ENCODE measurements at places on chromosomes 5 and 9.
A peak's percentile ranks its signal among the peaks of the same experiment; 100 is the strongest.

GRCh38 chr9:127931092-127931881 is 710 bp upstream of the PIP5KL1 start:
- no peak for DNase-seq

DNA sequence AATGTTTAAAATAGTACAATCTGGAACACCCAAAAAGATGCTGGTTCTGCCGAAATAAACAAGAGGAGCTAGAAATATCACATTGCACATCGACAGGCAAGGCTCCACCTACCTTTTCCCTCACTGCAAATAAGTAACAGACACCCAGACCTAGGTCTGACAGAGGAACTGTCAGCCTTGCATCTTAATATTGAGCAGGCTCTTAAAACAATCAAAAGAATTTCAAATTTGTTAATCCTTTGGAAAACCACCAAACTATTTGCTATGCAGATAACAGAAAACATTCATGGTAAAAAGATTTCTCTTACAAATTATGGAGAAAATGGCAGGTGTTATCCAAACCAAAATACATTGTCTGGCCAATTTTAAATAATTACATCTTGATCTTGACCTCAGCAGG is 71.3 kb downstream of the FRMD3 start:
- DNase-seq: no peak

DNA sequence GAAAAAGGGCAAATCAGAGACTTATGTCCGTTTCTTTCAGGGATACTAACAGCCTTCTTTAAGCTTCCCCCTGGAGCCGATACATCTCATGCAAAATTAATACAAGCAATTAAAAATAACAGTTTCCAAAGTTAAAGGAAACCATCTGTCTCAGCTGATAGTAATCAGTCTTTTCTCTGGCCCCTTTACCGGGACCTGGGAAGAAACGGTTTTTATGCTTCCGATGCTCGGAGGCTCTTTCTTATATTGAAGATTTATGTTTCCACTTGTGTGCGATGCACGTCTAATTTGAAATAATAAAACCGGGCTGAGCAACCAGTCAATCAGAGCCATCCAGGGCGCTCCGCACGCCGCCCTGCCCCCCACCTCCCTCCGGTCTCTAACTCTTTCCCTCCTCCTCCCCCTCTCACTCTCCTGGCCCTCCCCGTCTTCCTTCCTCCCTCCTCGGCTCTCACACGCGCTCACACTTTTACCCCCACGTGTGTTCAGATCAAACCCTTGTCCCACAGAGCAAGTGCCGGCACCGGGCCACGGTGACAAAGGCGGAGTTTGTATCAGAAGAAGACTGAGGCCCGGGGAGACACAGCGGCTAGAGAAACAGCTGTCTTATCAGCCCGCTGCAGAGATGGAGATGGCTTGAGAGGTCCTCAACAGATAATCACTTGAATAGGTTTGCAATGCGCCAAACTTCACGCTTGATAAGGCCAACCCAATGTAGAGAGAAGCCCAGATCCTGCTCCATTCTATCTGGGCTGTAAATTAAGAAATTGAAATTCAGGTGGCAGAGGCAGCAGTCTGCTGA is 5.1 kb upstream of the ELAVL2 start:
- peak; percentile 82 for DNase-seq

DNA sequence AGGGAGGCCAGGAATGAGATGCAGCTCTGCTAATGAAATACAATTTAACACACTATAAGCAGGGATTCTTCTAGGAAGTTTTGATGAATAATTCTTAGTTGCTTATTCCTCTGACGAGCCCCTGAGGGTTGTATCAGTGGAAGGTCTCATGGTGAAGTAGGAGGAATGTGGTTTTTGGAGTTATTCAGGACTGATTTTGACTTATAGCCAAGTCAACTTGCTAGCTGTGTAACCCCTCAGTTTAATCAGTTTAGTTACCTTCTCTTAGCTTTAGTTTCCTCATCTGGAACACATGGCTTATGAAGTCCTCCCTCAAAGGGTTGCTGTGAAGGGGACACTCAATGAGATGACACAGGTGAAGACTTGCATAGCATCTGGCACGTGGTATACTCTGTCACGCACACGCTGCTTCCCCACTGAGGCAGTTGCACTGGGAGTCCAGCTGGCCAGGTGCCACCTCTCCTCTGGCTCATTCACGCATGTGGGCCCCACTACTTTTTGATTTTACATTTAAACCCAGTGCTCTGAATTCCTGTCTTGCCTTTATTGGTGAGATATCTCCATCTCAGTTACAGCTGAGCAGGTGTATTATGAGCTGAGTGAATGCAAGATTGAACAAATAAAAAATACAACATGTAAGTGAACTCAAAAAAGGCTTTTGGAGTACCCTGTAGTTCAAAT is 415.0 kb downstream of the ARHGEF28 start:
- peak; percentile 68 for DNase-seq

GRCh38 chr9:107999890-108000289 is 510.3 kb upstream of the KLF4 start:
- DNase-seq: no peak

GRCh38 chr9:131469951-131470350 is 32.8 kb upstream of the POMT1 start:
- no peak for DNase-seq

DNA sequence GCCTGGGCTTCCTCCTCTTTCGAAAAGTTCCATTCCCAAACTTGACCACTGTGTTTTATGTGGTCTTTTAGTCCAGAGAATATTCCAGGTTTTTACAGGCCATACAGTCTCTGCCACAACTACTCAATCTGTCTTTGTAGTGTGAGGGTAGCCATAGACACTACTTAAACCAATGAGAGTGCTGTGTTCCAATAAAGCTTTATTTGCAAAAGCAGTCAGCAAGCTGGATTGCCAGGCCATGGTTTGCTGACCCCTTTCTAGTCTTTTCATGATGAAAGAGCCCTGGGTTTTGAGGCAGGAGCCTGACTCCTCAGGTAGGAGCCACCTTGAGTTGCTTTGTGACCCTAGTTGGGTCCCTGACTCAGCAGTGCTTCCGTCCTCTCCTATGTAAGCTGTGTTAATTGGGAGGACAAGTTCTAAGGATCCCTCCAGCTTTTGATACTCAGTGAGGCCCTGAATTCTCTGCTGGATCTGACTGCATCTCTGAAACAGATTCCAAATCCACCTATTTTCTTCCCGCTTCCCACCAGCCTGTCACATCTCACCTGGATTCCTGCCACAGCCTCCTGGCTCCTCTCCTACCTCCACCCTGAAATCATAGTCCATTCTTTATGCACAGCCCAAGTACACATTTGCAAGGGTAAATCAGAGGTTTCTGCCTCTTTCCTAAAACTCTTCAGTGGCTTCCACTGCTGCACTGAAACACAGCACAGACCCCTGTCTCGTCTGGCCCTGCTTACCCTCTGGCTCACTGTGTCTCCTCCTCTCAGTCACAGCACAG is 13.5 kb downstream of the GALNT10 start:
- DNase-seq: no peak

DNA sequence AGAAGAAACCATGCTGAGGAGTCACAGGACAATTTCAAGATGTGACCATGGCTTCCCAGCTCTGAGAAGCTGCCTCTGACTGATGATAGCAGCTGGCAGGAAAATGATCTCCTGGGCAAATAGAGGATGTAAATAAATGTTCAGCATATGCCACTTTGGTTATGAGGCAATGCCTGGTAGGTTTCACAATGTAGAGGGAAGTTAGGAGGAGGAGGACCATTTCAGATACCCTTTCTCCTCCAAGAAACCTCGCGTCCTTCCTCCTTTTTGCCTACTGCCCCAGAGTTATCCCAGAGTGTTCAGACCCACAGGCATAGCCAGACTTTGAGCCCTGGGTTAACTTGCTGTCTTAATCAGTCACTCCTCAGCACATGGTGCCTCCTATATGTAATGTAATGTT is 541.6 kb upstream of the DAP start:
- DNase-seq: no peak

DNA sequence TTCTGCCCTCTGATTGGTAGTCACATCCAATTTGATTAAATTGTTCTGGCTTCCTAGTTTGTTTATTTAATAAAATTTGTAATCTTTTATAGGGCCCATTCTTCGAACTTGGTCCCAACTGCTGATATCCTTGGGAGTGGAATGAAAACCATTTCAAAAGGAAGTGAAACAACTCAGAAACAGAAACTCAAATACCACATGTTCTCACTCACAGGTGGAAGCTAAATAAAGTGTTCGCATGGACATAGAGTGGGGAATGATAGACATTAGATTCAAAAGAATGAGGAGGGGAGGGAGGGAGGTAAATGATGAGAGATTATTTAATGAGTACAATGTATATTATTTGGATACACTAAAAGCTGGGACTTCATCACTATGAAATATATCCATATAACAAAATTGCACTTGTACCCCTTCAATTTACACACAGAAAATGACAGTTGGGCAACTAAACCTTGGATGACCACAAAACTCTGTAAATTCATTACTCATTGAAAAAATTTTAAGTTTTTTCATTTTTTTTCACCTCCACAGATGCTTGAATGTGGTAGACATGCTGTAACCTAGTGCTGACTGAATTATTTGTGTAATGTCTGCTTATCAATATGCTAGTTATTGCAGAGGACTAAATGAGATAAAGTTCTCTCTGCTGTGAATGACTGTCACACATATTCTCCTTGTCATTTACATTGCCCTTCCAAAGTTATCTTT is 16.0 kb downstream of the ATP10B start:
- DNase-seq: no peak

GRCh38 chr9:1273859-1274258 is 223.7 kb downstream of the DMRT2 start:
- DNase-seq: no peak

GRCh38 chr5:157116483-157116954 is 7.7 kb upstream of the HAVCR2 start:
- no peak for DNase-seq

DNA sequence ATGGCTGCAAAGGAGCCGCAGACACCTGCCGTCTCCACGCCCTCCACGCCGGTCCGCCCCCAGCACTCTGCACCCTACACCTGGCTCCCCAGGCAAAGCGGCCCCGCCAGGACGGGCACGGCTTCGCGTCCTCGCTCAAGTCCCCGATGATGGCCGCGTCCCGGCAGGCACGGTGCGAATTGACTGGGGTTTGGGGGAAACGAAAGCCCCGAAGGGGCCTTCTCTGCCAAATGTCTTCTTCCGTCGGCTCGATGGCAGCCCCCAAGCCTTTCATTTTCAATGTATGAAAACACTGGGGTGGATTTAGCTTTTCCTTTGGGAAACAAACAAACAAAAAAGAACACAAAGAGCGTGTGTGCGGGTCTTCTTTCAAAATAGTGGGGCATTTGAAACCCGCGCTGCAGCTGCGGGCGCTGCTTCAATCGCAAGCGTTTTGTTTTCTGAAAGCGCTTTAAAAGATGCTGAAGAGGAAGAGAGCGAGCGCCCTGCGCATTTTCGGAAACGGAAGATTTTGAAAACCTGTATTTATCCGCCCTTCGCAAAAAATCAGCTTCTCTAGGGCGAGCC is 160.0 kb downstream of the RMI1 start:
- DNase-seq: peak; percentile 3

DNA sequence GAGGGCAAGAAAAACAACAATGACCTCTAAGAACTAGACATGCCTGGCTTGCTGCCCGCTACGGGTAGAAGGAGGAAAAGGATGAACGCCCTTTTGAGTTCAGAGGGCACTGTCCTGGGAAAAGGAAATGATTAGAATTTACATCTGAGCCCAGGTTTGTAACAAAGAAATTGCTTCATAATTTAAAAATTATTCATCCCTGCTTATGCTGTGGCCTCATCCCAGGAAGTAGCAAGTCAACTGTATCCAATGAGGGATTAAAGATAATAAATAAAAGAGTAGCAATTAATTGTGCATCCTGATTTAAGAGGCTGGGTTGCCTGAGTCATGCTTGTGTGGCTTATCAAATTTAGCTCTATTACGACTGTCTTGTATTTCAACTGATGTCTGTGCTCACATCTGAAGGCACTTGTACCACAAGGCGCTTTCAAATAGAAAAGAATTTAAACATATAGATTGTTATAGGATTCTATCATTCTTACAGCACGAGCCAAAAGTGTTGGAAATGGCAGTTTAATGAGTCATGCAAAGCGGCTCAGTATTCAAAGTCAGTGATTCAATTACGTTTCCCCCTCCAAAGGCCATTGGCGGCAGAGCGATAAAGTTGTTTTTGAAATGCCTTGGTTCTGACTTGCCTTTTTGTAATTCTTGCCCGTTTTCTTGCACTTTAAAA is 40.0 kb upstream of the DMRT1 start:
- DNase-seq: no peak

DNA sequence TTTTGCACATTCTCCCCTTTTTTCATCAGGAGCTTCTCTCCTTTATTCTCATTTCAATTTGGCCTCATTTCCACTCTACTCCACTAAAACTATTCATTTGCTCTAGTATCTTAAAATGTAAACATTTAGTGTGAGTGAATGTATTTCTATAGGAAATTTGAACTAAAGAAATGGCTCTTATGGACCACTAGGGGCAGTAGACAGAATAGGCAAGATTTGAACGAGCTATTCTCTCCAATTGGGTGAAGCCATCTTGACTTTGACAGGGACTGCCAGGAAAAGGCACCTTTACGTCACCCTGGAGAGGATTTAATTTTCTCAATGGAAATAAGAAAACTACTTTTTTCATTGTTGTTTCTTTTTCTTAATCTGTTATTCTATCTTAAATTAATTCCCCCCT is 666.3 kb downstream of the DNAH5 start:
- peak; percentile 33 for DNase-seq

GRCh38 chr5:122145906-122146305 is 16.6 kb downstream of the ZNF474 start:
- no peak for DNase-seq

DNA sequence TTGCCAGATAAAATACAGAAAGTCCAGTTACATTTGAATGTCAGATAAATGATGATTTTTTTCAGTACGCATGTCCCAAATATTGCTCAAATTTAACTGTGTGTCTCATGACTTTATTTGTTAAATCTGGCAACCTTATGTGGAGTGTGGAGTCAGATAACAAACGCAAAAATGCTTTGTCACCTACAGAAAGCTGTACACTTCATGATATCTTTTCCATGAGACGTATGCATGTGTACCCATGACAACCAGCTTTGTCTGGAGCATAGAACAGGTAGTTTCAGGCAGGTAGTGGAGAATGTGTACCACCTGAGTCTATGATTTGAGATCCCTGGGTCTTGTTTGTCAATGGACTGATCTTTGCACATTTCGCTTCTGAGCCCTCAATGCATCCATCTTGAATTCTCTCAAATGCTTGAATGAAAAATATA is 105.5 kb upstream of the CPEB4 start:
- DNase-seq: no peak

- no peak for DNase-seq
These were observed 14.8 kb downstream of the SPTLC1 start for GRCh38 chr9:92100237-92100911.

DNA sequence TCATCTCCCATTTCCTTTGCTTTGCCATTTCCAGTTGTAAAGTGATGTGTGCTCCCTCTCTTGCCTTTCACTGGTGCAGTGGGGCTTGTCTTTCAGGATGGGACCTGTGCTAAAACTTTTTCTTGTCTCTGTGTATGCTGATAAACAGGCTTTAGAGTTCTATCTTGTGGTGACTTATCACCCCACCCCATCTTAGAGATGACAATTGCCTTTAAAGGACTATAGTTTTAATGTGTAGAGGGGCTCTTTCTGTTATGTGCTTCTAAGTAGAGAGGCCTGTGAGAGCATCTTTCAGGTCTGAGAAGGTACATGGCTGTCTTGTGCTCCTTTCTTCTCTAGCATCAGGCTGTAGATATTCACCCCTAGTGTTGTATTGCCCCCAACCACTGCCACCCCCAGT is 21.9 kb downstream of the MAN2A1 start:
- DNase-seq: no peak

All from NCI-H524 (cell line).